ENCODE measurements at places on chromosomes 5 and 9.

GRCh38 chr5:112473989-112474388 is 54.9 kb upstream of the EPB41L4A start:
- DNase-seq: no peak

DNA sequence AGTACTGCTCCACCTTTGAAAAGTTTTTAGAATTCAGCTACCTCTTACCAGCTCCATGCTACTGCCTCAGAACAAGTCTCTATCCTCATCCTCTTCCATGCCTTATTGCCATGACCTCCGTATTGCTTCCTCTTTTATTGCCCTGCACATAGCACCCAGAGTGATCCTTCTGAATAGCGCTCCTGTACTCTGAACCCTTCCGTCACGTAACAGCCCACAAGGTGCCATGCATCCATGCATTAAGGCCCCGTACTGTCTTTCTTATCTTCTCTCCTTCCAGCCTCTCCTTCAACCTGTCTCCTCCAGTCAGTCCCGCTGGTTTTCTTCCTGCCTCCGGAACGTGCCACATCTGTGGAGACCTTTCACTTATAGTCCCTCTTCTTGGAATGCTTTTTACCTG is 273.3 kb upstream of the SEMA6A start:
- no peak for DNase-seq

DNA sequence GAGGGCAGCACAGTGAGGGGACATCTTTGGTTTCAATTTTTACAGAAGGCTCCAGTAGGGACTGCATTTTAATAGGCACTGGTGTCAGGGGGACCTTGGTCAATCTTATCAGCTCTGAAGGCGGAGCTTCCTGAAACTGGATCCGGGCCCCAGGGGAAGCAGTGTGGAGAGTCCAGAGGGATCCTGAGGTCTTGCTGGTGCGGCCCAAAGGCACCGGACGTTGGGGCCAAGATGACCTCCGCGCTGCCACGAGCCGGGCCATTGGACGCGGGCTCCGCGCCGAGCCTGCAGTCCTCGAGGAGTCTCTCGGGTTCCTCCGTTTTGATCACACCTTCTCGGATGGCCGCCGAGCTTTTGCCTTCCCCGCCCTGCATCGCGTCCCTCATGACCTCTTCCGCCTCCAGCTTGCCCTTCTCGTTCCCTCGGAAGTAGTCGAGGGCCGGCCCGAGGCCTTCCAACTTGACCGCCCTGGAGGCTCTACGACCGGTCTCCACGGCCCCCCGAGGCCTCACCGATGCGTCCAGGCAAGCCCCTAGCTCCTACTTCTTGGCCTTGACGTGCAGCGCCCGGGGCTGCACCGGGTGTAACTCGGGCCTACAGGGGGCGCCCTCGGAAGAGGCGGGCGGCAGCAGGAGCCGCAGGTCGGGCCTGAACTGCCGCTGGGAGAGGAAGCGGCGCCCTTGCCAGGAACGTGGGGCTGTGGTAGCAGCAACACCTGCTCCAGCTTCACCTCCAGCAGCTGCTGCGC is 18.8 kb downstream of the C5orf52 start:
- no peak for DNase-seq

DNA sequence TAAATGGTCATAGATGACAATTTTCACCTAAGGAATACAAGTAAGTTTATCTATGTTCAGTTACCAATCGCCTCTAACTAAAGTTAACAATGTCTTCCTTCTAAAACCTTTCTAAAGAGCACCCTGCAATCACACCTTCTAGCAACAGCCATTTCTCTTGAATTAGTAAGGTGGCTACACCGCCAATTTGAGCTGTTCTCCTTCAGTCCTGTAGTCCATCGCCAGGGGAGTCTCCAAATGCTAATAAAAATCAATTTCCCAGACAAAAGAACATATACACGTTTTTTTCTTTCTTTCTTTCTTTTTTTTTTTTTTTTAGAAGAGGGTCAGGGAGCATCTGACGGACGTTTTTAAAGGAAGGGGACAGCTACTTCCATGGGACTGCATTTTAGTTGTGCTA is 729 bp upstream of the RORB start:
- no peak for DNase-seq

DNA sequence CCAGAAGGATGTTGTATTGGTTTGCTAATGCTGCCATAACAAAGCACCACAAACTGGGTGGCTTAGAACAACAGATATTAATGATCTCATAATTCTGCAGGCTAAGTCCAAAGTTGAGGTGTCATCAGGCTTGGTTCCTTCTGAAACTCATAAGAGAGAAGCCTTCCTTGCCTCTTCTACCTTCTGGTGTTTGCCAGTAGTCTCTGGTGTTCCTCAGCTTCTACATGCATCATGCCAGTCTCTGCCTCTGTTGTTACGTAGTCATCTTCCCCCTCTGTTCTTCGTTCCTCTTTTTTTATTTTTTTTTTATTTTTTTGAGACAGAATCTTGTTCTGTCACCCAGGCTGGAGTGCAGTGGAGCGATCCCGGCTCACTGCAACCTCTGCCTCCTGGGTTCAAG is 61.8 kb downstream of the LRRC70 start:
- no peak for DNase-seq

DNA sequence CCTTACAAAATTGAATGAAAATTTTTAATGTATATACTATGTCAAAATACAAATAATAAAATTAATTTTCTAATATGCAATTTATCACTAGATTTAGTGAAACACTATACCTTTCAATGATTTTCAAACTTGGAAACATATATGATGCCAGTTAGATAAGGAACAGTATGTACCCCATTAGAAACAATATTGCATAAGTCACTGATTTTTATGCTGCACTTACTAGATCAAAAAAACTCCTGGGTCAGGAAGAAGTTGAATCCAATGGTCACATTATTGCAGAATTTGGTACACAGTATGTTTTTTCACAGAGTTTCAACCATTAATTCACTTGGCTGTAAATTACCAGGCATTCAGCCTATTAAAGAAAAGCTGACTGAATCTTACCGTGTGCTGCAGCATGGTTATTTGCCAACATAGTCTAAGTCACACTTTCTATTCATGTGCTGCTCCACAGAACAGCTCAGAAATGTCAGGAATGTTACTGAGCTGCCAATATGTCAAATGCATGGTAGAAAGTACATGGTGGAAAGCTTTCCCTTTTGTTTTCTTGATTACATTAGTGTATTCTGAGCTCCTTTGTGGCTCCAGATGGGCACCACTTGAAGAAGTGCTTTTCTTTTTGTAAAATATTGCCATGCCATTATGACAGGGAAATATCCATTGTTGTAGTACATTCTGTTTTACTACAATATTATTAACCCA is 9.9 kb upstream of the PRR16 start:
- DNase-seq: no peak

GRCh38 chr9:23820451-23821374 is 5.3 kb downstream of the ELAVL2 start:
- peak; percentile 73 for DNase-seq

All from D341Med (cell line).